ENCODE measurements at places on chromosomes 2 and 18. TPM values are rescaled to one million over a fixed set of nuclear protein-coding genes. Genes with fewer than 3 reads are reported as not detected.

- no peak for DNase-seq
These were observed 212.8 kb downstream of the STK39 start for GRCh38 chr2:168034616-168035015.

FBXO15 gene
- 2.3 TPM for total RNA-seq

- no peak for DNase-seq
These were observed 117.0 kb downstream of the AP1S3 start for GRCh38 chr2:223720367-223720766.

GRCh38 chr2:57965219-57965618 lies 81.4 kb upstream of the VRK2 start:
- no peak for DNase-seq

EVX2 gene
- not detected for total RNA-seq
